ENCODE measurements at places on chromosomes 7 and 10. TPM values are rescaled to one million over a fixed set of nuclear protein-coding genes. Genes with fewer than 3 reads are reported as not detected.
A peak's percentile ranks its signal among the peaks of the same experiment; 100 is the strongest.

DNA sequence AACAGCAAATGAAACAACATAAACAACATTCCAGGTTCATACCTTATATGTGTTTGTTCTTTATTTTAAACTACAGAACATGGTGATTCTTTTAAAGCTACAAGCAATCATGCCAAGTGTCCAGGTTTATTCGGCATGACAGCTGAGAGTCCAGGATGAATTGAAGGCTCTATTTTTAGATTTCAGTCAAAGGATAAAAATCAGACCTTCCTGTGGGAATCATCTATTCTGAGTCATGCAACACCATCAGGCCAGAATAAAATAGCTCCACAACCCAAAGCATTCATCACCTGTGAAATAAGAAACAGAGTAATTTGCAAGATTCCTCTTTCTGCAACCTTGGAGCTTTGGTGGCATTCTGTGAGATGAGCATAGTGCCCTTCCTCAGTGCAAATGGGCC lies 292.4 kb upstream of the MYO3A start:
- DNase-seq: no peak

DNA sequence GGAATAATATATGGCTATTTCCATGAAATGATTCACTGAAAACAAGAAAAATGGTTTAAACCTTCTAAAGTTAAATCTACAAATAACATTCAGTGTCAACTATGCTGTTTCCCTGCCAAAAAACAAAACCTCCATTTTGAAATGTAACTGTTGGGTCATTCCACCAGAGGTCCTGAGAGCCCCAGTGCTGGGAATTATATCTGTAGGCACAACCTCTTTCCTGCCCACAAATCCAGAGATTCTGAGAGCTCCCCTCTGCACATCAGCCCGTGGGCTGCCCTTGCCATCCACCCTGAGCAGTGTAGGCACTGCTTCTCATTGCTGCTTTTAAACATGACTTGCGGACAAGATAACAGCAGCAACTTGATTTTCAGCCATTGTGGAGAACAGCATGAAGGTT lies 198.6 kb downstream of the TMEM178B start:
- no peak for DNase-seq

SPDYE9 gene
- total RNA-seq: not detected

OR13A1 gene
- total RNA-seq: not detected

NUPR2 gene
- not detected for total RNA-seq

MMD2 gene
- not detected for total RNA-seq

MEST gene
- total RNA-seq: 68.0 TPM

- no peak for DNase-seq
Measured at GRCh38 chr10:7872041-7872442, 53.7 kb downstream of the TAF3 start.

DNA sequence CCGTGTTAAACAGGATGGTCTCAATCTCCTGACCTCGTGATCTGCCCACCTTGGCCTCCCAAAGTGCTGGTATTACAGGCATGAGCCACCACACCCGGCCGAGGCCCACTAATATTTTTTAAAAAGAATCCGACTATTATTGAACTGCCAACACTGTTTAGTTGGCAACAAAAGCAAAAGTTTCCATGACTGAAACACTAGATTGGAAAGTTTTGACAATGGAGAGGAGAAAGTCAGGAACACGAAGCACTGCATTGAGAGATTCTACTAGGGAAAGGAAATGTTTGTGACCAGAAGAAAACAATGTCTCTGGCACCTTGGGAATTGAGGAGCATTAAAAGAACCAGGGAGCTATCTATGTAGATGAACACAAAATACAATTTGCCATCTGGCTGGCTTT lies 13.7 kb upstream of the PPP1R9A start:
- DNase-seq: no peak

OR2A1 gene
- total RNA-seq: not detected

SPDYE11 gene
- not detected for total RNA-seq

- no peak for DNase-seq
Measured at GRCh38 chr7:113431406-113431805, 313.1 kb upstream of the SMIM30 start.

DNA sequence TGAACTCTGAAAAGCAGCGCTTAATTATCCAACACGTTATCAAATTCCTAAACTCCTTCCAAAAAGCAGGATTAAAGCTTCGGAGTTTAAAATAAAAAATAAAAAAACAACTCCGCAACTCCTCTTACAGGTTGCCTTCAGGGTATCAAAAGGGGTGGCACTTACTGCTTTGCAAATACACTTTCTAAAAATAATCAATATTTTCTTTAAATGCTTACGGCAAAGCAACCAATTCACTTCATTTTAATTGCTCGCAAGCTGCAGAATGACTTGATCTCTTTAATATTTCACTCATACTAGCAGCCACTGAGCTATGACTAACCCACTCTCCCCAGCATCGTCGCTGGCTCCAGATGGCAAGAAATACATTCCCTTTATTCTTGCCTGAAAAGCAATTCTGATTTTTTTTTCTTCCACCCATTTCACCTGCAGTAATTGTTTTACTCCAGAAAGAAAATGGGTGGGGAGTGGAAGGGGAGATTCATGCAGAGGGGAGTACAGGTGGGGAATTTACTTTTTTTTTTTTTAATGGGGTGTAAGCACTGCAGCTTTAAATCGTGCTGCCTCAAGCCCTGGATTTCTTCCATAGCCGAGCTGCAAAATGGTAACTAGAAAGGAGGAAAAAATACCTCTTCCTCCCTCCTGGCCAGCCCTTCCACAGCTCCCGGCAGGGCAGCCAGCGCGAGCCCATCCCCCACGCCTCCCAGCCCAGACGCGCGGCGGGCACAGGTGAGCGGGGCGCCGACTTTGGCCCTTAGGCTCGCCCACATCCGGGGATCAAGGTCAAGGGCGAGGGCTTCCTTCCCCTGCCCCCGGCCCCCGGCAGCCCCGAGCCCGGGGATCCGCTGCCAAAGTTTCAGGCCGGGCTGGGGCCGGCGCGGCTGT lies 54.2 kb upstream of the FHIP2A start:
- peak; percentile 42 for DNase-seq

- no peak for DNase-seq
Measured at GRCh38 chr10:49288341-49289065, 10.5 kb upstream of the C10orf71 start.

GRCh38 chr10:77501152-77501845 lies 136.3 kb downstream of the KCNMA1 start:
- peak; percentile 37 for DNase-seq

- DNase-seq: no peak
Measured at GRCh38 chr10:73814896-73815718, 3.7 kb upstream of the NDST2 start.

AEBP1 gene
- 65.0 TPM for total RNA-seq

OR2A12 gene
- total RNA-seq: not detected

HSPB1 gene
- 2,127 TPM for total RNA-seq

GRCh38 chr7:77284616-77285015 lies 85.0 kb upstream of the FGL2 start:
- no peak for DNase-seq

TEX47 gene
- not detected for total RNA-seq

DNA sequence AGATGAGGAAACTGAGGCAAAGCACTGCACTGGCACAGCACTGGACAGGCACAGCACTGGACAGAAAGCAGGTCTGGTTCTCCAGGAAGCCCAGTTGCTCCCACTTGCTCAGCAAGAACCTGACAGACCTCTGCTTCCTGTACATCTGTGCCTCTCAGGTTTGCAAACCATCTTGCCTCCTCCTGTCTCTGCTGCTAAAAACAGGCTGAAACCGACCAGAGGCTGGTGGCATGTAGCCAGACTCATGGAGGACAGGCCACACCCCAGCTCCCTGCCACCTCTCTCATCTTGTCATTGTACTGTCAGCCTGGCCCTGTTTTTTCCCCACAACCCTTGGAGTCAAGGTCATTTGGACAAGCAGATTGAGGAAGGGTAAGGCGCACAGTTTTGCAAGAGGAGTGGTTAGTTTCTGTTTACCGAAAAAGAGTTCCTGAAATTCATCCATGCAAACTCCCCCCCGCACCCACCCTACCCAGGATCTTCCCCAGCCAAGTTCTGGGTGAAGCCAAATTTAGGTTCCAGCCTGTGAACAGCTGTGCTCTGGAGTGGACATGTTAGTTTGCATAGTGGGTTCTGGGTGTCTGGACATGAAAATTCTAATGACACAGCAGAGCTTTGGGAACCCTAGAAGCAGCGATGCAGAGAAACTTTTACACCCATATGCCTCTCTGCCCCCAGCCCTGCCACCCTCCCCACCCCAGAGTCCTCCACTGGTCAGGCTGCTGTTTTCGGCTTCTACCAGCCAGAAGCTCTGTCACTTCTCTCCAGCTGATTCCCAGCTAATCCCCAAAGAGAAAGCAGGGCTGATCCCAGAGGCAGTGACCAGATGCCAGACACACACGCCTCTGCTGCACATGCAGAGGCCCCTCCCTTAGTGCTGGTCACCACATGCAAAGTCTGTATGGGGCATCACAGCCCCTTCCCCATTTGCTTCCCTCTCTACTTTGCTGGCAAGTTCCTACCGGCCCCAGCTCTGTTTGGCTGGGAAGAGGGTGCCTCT lies 8.5 kb upstream of the C10orf105 start:
- DNase-seq: peak; percentile 66

- DNase-seq: no peak
Measured at GRCh38 chr7:106681815-106682495, 21.0 kb upstream of the CCDC71L start.

- DNase-seq: no peak
Measured at GRCh38 chr7:82017334-82017943, 247.6 kb upstream of the HGF start.

CYP2E1 gene
- total RNA-seq: 1.3 TPM

DNA sequence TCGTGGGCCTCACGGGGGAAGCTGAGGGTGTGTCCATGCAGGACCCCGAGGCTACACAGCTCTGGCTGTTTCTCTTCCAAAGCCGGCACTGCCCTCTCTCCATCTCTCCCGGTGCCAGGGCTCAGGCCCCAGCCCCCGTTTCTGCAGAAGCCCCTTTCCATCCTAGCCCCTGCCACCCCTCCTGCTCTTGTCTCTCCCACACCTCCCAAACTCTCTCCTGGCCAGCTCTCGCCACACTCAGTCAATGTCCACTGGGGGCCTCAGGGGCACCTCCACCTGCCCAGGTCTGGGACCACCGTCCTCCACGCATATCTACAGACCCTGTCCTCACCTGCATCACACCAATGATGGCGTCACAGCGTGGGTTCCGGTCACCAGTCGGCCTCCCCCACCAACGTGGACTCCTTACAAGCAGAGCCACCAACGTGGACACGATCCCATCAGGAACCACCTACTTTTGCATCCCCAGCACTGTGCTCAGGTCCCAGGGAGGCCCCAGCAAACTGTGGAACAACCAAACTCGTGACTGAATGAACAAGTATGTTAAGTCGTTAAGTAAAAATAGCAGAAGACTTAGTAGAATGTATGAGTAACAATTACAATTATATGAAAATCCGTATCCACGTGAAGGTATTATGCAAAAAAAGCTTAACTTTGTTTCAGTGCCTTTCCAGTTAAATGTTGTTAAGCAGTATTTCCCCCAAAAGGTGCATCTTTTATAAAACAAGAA lies 38.4 kb downstream of the DIP2C start:
- DNase-seq: no peak

- DNase-seq: no peak
Measured at GRCh38 chr7:131949659-131950058, 393.2 kb upstream of the PODXL start.

PRXL2A gene
- 112 TPM for total RNA-seq

DNA sequence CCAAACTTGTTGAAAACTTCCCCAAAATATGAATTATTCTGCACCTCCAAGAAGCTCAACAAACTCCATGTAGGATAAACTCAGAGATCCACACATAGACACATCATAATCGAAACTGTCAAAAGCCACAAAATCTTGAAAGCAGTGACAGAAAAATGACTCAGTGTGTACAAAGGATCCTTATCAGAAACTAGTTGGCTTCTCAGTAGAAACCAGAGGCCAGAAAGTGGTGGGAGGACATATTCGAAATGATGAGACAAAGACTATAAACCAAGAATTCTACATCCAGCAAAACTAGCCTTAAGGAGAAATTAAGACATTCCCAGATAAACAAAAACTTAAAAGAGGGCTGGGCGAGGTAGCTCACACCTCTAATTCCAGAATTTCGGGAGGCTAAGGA lies 38.5 kb downstream of the MCMBP start:
- no peak for DNase-seq

- DNase-seq: no peak
Measured at GRCh38 chr10:2834214-2834613, 233.1 kb upstream of the PFKP start.

- DNase-seq: no peak
Measured at GRCh38 chr7:12638851-12639456, 48.5 kb upstream of the ARL4A start.

- DNase-seq: no peak
Measured at GRCh38 chr10:24007359-24007758, 201.6 kb upstream of the KIAA1217 start.

DNA sequence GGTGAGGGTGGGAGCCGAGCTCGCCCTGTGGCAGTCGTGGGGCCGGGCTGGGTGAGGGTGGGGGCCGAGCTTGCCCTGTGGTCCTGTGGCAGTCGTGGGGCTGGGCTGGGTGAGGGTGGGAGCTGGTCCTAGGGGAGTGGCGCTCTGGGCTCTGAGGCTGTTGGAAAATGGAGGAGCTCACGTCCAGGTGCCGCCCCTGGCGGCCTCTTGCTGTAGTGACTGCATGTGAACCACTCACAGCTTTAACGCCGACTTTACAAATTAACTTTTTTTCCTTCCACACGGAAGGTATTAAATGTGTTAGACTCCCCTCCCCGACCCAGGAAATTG lies 312.6 kb downstream of the WDR37 start:
- DNase-seq: peak; percentile 51

DNA sequence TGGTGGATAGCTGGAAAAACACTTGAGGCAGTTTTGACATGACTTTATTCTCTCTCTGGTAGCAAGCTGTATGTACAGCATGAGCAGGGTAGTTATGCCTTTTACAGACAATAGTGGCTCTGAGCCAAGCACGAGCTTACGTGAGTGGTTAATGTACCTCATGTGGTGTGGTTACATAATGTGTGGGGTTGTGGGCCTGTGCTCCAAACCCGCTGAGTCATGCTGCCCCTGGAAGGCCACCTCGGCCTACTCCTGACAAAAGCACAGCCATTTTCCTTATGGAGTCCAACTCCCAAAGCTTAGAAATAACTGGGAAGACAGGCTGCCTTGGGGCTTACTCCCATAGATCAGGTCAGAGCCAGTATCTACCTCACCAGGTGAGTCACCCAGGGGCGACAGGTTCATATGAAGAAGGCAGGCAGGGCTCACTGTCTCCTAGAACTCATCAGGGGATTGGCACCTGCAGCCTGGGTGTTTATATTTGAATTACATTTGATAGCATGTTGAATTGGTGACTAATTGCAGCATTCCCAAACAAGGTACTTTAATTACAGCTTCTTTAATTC lies 404.5 kb downstream of the ADRA2A start:
- DNase-seq: no peak

METTL27 gene
- total RNA-seq: 0.92 TPM

All from left cardiac atrium (tissue), 4 donors.